MV-4-11 (cell line): ENCODE measurements at places on chromosomes 16 and 17.

- DNase-seq, result no peak
Measured at GRCh38 chr17:53630638-53631037, 192.1 kb upstream of the KIF2B start.

DNA sequence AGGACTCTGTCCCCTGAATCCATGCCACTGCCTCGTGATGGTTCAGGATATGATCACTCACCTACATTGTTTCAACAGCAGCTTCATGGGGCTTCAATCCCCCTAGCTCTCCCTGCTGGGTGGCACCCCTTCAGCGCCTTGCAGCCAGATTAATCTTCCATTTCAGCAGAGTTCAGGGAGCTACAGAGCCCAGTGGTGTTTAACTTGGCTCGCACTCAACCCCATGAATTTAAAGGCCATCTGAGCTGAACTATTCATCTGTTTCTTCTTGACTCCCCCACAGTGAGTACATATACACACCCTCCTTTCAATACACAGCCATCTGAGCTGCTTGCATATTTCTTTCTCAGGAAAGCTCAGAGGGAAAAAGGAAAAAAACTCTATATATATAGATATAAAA lies 202.8 kb upstream of the C16orf82 start:
- DNase-seq, result no peak

DNA sequence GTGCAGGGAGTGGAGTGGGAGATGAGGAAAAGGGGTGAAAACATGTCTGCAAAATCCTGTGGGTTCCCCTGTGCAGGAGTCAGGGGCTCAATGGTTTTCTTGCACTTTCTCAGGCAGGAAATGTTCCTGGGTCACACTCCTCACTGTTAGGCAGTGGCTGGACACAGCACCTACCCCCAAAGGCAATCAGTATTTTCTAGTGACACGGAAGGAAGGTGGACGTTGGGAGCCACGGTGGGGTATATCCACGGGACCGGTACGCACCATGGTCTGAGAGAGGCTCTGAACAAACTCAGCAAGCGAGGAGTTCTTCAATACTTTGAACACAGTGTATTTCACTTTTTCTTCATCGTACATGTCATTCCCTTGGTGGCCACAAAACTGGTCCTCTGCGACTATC lies 20.9 kb downstream of the LITAFD start:
- no peak for DNase-seq

DNA sequence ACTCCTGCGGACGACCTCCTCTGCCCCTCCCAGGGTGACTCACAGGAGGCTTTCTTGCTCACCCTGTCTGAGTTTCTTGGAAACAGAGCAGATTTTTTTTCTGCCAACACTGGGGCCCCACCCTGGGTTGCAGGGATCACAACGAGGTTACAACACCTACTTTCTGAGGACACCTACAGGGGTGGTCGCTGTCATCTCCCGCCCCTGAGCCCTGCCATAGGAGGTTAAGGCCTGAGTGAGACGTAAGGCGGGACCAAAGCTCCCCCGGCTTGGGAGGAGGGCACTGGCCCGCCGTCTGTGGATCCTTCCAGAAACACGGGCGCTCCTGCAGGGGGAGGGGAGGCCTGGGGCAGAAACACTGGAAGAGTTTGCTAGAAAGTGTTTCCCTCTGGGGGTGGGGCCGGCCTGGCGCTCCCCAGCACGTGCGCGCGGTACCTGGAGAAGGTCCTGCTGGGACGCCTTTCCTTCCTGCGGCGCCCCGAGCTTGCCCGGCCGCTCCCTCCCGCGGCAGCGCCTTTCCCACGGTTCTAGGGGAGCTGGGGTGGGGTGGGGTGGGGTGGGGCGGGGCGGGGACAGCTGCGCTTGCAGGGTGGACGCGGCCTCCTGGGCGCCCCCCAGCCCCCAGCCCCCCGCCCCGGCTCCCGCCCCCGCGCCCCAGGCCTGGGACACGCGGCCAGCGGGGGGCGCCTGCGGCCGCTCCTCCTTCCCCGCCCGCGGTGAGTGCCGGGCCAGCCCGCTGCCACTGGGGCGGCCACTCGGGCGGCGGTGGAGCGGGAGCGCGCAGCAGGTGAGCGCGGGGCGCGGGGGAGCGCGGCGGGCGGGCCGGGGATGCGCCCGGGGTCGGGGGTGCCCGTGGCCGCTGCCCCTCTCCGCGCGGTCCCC lies 20.7 kb upstream of the ADCY7 start:
- peak; percentile 57 for DNase-seq

GRCh38 chr17:42342242-42343008 lies 45.8 kb downstream of the STAT3 start:
- peak; percentile 87 for DNase-seq

GRCh38 chr16:65767125-65767524 lies 599.4 kb upstream of the CDH5 start:
- no peak for DNase-seq

- no peak for DNase-seq
Measured at GRCh38 chr16:68417711-68418301, 30.5 kb downstream of the SMPD3 start.

DNA sequence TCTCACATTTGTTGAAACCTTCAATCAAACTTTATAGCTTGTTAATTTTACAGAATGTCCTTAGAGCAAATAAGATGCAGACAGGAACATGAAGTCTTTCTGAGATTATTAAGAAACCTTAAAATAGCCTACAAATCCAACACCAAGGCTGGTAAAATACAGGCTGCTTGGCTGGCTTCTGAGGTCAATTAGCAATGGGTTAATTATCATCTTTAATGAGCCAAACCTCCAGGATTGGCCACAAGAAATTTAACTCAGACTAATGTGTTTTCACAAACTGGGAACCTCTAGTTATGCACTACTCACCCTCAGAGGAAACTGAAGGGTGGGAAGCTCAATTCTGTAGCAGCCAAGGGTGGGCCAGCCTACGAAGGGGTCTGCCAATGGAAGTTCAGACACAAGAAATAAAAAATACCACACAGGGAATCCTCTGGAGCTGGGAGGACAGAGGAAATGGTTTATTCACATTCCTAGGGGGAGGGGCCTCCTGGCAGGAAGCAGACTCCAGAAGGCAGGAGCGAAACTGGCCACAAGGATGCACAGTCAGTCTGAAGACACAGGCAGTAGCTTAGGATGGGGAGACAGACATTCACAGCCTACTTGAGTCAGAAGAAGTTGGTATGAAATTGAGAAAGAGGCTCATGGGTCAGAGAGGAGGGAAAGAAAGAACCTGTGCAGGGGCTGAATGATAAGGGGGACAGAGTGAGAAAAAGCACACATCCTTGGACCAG lies 36.1 kb downstream of the HIC1 start:
- DNase-seq, result no peak

GRCh38 chr17:5446786-5447185 lies 7.8 kb upstream of the C1QBP start:
- no peak for DNase-seq

- peak; percentile 49 for DNase-seq
Measured at GRCh38 chr17:51119415-51120356, 982 bp downstream of the SPAG9 start.

GRCh38 chr17:30920683-30921543 lies 832 bp upstream of the ADAP2 start:
- no peak for DNase-seq

GRCh38 chr17:50139185-50139783 lies 9.3 kb upstream of the SAMD14 start:
- no peak for DNase-seq
